NCI-H1092 treated with DMSO at 0.1 percent for 48 hours (cell line): ENCODE measurements at places on chromosomes 13 and 19.

GRCh38 chr19:13029893-13030292 is 34.6 kb downstream of the NFIX start:
- no peak for DNase-seq

DNA sequence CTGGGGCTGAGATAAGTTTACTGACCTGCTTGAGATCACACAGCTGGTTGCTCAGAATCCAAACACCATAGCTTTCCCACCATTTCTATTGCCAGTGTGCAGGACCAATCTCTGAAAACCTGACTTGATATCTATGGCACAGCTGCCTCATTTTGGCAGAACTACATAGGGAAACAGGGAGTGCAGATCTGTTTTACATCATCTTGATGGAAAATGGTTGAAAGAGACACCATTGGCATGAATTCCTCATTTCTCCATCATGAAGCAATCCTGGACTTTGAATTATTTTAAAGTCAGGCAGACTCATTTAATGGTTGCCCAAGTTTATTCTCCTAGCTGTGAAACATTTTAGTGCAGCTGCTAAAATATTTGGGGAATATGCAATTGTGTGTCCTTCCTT is 1628.2 kb upstream of the SLC10A2 start:
- DNase-seq: no peak

- DNase-seq: no peak
Measured at GRCh38 chr13:107299717-107300116, 731.8 kb upstream of the ARGLU1 start.

DNA sequence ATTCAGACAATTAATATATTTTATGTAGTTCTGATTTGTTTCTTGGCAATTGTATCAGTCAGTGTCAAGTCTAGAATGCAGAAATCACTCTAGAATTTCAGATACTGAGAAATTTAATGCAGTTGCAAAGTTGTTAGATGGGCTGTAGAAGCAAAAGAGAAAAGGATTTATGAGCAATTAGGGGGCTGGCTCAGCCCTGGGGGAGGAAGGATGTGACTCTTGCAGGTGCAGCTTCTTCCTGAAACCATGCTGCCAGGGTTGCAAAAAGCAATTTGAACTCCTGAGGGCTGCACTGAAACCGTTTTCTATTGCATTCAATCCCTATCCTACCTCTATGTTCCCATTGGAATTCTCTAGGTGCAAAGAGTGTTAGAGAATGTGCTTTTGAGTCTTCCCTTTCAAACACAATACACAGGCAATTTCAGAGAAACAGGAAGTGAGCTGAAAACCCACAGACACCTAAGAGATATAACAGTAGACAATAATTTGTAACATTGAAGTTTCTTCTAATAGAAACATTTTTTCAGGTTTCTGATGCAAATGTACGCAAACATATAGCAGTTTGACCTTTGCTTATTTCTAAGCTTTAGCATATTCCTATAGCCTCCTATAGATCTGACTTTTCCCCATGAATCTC is 814.7 kb upstream of the ATXN8OS start:
- no peak for DNase-seq

GRCh38 chr13:47875201-47875600 is 125.9 kb downstream of the SUCLA2 start:
- no peak for DNase-seq
